ENCODE measurements at places on chromosomes 13 and 19. TPM values are rescaled to one million over a fixed set of nuclear protein-coding genes. Genes with fewer than 3 reads are reported as not detected.

Gene RNF17
- total RNA-seq = not detected

Gene SPINT2
- 411 TPM for total RNA-seq

Gene SERP2
- total RNA-seq = 27.2 TPM

Gene ZNF99
- not detected for total RNA-seq

Gene VWA8
- total RNA-seq = 39.8 TPM

Gene MARCHF2
- 146 TPM for total RNA-seq

Gene PRODH2
- total RNA-seq = not detected

Gene OR4F17
- total RNA-seq = not detected

Gene KLK15
- not detected for total RNA-seq

Gene HAUS8
- 21.0 TPM for total RNA-seq

Gene CLEC17A
- total RNA-seq = not detected
